ENCODE measurements at places on chromosomes 7 and 10. TPM values are rescaled to one million over a fixed set of nuclear protein-coding genes. Genes with fewer than 3 reads are reported as not detected.
A peak's percentile ranks its signal among the peaks of the same experiment; 100 is the strongest.

- ATAC-seq = no peak
Observed at GRCh38 chr7:34463830-34464229, 194.2 kb upstream of the NPSR1 start.

DNA sequence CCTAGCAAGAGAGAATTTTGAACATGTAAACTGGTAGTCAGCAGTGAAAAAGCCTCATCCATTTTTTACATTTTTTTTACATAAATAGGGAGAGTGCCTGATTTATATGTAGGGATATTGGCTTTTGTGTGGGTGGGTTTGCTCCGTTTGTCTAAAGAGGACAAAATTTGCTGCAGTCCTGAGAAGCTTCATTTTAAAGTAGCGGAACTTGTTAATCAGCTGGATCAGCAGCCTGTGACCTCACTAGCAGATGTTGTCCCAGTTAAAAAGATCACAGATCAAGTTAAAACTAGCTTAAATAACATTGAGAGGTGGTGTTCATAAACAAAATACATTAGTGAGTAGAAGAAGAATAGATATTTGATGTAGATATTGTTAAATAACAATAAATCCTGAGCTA lies 2.6 kb downstream of the ATRNL1 start:
- ATAC-seq = no peak

DNA sequence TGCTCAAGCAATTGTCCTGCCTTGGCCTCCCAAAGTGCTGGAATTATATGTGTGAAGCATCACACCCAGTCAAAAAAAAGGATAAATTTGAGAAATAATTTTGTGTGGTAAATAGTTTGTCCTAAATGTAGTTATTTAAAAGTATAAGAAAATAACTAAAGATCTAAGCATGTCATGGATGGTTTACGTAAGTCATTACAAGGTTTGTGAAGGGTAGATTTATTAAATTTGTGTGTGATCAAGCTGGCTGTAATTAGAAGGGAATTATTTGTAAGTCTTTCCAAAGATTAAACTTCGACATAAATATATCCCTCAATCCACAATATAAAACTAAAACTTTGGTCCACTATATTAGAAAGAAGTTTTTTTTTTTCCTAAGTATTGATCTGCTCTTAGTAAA lies 28.6 kb downstream of the ORC5 start:
- ATAC-seq = no peak

- ATAC-seq = no peak
Observed at GRCh38 chr10:110354322-110354766, 49.6 kb upstream of the SMNDC1 start.

DNA sequence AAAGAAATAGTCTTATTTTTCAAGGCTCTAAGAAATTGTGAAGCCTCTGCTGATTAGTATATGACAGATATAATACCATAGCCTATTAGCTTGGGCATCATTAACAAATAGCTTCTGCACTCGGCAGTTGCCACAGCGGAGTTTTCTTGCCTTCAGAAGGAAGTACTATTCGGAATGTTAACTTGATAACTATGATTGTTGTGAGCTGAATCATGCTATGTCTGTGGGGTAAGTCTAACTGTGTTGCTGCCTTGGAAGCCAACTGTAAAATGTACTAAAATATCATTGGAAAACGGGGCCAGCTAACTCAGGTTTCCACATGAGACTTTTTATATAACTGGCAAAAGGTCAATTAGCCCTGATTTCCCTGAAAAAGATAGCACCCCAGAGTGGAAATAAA lies 93.2 kb downstream of the TWIST1 start:
- no peak for ATAC-seq

DNA sequence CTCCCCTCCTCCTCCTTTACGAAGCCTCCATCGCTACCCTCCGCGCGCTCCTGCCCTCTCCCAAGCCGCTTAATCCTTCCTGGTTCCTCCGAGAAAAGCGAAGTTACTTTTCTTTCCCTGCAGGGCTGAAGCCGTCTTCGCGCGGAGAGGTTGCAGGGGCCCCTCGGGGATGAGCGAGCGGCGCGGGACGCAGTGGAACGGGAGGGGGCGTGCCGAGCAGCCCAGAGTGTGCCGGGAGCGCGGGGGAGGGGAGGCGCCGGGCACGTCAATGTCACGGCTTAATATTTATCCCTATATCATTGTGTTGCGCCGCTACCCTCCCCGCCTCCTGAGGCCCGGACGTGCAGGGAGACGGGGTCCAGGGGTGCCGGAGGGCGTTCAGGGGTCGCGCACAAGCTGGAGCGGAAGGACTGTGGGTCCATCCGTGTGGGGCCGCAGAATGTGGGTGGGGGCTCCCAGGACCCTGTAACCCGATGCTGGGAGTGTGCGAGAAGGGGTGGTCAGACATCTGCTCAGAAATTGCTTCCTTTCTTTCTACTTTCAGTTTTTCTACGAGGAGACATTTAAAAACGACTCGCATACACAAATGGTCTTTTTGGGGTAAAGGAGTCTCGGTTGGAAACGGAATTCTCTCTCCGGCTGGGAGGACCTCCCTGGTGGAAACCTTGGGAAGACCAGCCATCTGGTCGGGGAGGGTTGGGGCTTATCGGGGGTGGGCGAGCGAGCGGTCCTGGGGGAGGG lies 2.4 kb downstream of the CDK6 start:
- ATAC-seq = peak; percentile 77

DNA sequence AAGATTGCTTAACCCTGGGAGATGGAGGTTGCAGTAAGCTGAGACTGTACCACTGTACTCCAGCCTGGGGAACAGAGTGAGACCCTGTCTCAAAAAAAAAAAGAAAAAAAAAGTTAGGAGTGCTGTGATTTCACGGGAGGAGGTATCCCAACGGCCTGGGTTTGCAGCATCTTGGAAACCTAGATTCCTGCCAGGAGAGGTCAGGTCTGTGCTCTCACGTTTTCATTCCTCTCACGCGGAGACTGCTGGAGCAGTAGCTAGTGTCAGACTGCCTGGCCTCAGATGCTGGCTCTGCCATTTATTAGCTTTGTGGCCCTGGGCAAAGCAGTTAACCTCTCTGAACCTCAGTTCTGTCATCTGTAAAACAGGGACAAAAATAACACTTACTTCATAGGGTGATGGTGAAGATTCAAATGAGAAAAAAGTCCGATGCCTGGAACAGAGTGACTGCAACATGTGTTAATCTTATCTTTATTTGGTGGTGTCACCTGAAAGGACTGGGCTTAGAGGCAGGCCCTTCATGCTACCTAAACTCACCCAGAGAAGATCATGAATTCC lies 94.9 kb downstream of the GAD2 start:
- no peak for ATAC-seq

- ATAC-seq = no peak
Observed at GRCh38 chr7:25167262-25167843, 42.3 kb upstream of the CYCS start.

DNA sequence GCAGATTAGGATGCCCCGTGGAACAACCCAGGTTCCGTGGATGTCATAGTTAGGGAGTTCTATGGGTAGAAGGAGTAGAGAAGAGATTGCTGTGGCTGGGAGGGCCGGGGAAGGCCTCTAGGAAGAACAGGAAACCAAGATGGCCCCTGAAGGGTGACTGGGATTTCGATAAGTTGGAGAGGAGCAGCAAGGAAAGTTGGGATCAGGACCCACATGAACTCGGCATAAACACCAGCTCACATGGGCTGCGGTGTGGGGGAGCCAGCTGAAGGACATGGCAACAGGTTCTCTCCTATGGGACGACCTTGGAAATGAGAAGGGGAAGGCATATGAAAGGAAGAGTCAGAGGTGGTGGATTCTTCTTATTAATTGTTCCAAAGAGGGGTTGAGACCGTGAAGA lies 333.7 kb upstream of the SHH start:
- no peak for ATAC-seq

- no peak for ATAC-seq
Observed at GRCh38 chr7:15489383-15489782, 72.4 kb downstream of the AGMO start.

- ATAC-seq = no peak
Observed at GRCh38 chr7:7178906-7179305, 3.4 kb upstream of the C1GALT1 start.

- ATAC-seq = no peak
Observed at GRCh38 chr10:71300555-71301370, 18.3 kb upstream of the SLC29A3 start.

DNA sequence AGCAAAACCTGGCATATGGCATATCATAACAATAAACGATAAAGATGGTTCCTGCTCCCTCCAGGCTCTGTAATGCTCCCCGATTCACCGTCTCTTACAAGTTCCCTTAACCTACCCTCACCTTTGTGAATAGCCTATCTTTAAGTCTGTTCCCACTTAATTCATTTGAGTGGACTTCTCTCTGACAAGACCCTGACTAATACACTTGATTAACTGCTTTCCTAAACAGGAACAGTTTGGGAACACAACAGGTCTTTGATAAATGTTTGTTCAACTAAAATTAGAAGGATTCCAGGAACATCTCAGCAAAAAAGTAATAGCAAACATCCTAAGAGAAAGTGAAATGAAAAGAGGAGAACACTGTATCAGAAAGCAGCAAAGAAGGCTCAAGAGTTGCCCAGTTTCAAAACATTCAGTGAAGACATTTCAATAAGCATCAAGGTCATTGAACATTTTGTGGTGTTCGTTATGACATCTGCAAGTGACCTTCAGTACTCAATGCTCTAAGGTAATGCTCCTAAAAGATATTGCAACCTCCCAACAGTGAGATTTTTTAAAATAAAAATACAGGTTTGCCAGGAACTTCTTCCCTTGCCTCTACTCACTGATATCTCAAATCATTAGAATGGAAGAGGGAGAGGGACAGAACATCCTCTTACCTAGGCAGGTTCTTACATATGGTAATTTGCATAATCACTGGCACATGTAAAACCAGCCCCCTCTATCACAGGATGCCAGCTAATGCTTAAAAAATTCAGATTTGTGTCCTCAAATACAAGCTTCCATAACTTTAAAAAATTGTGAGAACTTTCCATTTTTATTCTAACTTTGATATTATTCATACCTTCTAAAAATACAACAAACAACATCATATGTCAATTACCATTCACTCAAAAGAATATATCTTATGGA lies 11.4 kb upstream of the ARHGAP12 start:
- no peak for ATAC-seq

DNA sequence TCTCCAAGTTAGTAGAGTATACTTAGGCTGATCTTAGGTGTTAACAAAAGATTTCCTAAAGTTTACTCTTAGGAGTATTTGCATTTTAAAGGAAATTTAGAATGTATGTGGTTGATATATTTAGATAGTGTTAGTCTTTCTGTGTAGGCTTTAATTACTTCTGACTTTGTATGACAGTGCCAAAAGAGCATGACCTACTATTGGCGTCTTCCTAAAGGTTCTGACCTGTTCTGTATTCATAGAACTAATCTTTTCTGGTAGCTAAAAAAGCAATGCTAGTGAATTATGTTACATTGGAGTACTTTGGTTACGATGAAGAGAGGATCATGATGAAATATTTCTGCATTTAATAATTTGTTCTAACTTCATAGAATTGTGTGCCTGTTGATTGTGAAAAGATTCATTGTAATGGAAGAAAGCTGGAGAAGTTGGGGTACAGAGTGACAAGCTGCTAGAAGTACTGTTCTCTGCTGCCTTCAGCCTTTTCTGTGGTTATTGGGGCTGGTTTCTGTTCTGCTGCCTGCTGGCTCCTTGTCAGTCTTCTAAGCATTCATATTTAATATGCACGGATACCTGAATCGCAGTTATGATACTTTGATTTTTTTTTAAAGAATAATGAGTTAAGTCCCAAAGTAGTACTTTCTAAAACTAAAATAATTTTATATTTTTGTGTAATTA lies 13.2 kb downstream of the WAC start:
- no peak for ATAC-seq

GRCh38 chr10:85429126-85429525 lies 937.5 kb downstream of the GRID1 start:
- no peak for ATAC-seq

- ATAC-seq = no peak
Observed at GRCh38 chr10:74099836-74100235, 50.8 kb downstream of the AP3M1 start.

GRCh38 chr7:125511310-125511709 lies 581.7 kb upstream of the POT1 start:
- no peak for ATAC-seq

GRCh38 chr10:114492351-114493037 lies 88.2 kb upstream of the AFAP1L2 start:
- no peak for ATAC-seq

GRCh38 chr7:44654255-44654796 lies 47.9 kb downstream of the OGDH start:
- no peak for ATAC-seq

GRCh38 chr7:31126976-31127375 lies 74.9 kb downstream of the ADCYAP1R1 start:
- no peak for ATAC-seq

DNA sequence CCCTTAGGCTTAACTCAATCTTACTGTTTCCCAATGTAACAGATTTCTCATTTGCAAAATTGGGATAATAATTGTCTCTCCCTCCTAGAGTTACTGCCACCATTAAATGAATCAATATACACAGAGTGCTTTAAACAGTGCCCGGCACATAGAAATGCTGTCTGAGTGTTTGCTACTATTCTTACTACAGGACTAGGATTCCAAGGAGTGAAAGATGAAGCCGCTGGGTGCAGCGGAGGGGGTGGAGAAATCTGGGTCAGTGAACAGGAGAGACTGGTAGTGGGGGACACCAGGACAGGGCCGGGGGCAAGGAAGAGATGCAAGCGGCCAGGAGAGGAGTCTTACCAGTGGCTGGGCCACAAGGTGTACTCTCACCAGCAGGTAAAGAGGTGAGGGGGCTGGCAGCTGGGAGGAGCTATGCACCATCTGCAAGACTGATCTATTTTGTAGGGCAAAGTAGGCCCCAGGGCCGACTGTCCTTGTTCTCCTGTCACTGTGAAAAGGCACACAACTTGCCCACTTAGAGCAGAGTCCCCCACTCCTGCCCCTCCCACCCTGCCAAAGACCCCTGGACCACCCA lies 18.5 kb upstream of the PRRT4 start:
- no peak for ATAC-seq

GRCh38 chr10:73248259-73248724 lies 1.2 kb upstream of the DNAJC9 start:
- ATAC-seq = no peak

DNA sequence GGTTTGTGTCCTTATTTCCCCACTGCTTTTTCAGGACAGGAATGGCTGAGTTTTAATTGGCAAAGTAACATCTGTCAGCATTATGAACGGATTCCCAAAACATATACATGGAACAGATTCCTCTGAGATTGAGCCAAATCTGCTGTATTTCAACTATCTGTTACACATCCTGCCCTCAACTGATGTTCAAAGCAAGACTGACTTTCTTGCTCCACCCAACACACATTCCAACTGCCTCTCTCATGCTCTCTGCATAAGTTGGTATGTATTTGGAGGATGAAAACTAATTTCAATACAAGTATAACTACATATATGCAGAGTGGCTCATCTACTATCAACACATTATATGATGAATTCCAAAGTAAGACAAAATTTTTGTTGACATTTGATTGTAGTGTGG lies 342.2 kb downstream of the GATA3 start:
- no peak for ATAC-seq

The PROSER2 gene
- 2.4 TPM for total RNA-seq

The ITPRID1 gene
- not detected for total RNA-seq

The IGF2BP3 gene
- total RNA-seq = not detected

The THSD7A gene
- total RNA-seq = 4.5 TPM

The MYL10 gene
- total RNA-seq = not detected

The LRIT1 gene
- not detected for total RNA-seq

The NPSR1 gene
- total RNA-seq = not detected

The CHN2 gene
- total RNA-seq = 10.3 TPM

The AKR1C8 gene
- total RNA-seq = not detected

The MACROH2A2 gene
- total RNA-seq = 22.9 TPM

The SFTPA2 gene
- total RNA-seq = not detected

The GPR85 gene
- total RNA-seq = not detected

Data from gastroesophageal sphincter (tissue), 4 donors.